ENCODE measurements at places on chromosomes 4 and X.

- H3K36me3 ChIP-seq, result peaks cover 31% of the 10 kb centered on the region
- H3K27ac ChIP-seq, result peak overlapping the region; percentile 68
- peaks cover 48% of the 10 kb centered on the region for H3K4me1 ChIP-seq
- no peak for DNase-seq
- H3K27me3 ChIP-seq, result peaks cover 4% of the 10 kb centered on the region
- H3K4me3 ChIP-seq, result peak overlapping the region; percentile 87
Measured at GRCh38 chrX:47649781-47650163, 591 bp downstream of the ELK1 start.

DNA sequence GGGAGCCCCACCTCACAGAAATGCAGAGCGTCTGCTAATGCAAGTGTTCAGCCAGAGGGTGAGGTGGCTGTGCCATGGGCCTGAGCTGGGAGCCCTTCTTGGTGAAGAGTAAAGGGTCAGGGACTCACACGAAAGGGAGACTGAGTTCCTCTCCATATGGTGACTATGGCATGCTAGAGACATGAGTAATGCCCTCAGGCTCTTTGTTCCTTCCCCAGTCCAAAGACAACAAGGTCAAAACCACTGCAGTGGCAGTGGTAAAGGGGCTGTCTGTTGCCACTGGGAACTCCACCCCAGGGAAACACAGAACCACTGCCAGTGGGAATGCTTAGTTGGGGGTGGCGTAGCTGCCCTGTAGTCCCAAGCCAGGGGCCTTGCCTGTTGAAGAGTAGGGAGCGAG lies 22.4 kb downstream of the RAB40AL start:
- H3K4me1 ChIP-seq, result peaks cover 9% of the 10 kb centered on the region
- H3K36me3 ChIP-seq, result no peaks in the 10 kb centered on the region
- DNase-seq, result no peak
- H3K27me3 ChIP-seq, result peaks cover under 1% of the 10 kb centered on the region

DNA sequence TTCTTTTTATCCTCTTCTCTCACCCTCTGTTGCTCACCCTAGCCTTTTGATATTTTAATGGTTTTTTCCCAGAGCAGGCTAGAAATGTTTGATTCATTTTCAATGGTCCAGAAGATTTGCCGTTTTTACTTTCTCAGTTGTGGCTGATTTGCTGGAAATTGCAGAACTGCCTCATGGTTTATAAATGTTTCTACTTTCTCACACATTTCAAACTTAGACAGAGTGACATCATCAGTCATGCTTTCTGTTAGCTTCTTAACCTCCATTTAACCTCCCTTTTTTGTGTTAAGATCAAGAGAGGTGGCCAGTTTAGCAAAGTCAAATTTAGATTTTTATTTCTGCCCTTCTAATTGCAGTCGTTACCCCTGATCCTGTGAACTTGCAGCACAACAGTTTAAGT lies 8.7 kb downstream of the RXFP1 start:
- no peak overlapping the region for H3K27ac ChIP-seq
- H3K36me3 ChIP-seq, result no peaks in the 10 kb centered on the region
- DNase-seq, result no peak

GRCh38 chrX:138771047-138771446 lies 59.5 kb upstream of the FGF13 start:
- H3K4me1 ChIP-seq, result no peaks in the 10 kb centered on the region
- no peak overlapping the region for H3K27ac ChIP-seq
- no peaks in the 10 kb centered on the region for H3K27me3 ChIP-seq
- no peak for DNase-seq

DNA sequence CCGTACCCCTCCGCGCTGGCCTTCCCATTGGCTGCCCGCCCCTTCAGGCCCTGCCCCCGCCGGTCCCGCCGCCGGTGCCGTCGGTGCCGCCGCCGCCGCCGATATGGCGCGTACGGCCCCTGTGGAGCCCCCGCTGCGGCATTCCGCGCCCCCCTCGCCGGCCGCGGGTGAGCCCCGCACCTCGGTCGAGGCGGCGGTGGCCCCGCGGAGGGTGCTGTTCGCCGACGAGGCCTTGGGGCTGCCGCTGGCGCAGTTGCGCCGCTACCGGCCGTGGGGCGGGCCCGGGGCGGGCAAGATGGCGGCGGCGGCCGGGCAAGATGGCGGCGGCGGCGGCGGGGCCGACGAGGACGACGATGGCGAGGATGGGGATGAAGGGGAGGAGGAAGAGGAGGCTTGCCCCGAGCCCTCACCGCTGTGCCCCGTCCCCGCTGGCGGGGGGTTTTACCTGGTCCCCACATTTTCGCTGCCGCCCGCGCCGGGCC lies at the start of gene PPP1R3F:
Gene PPP1R3F, plus strand, starts transcription at position 27 of the 482 bp plus-strand sequence. Its CDS starts 77 bp downstream, at position 104.
- peaks cover 70% of the 10 kb centered on the region for H3K4me1 ChIP-seq
- H3K4me3 ChIP-seq, result peak within 1 kb of the TSS; percentile 93
- no peaks in the 10 kb centered on the region for H3K27me3 ChIP-seq
- peak within 1 kb of the TSS; percentile 100 for H3K27ac ChIP-seq

- peaks cover 7% of the 10 kb centered on the region for H3K4me1 ChIP-seq
- H3K4me3 ChIP-seq, result no peak overlapping the region
- H3K36me3 ChIP-seq, result no peaks in the 10 kb centered on the region
- no peak overlapping the region for H3K27ac ChIP-seq
- no peak for DNase-seq
- no peaks in the 10 kb centered on the region for H3K27me3 ChIP-seq
Measured at GRCh38 chr4:176271749-176272148, 2.7 kb upstream of the ASB5 start.

- H3K27me3 ChIP-seq, result peaks cover 13% of the 10 kb centered on the region
- H3K4me3 ChIP-seq, result no peak overlapping the region
- no peak overlapping the region for H3K27ac ChIP-seq
Measured at GRCh38 chr4:99855678-99856077, 38.5 kb downstream of the LAMTOR3 start.

GRCh38 chr4:74543983-74544382 lies 99.0 kb downstream of the AREG start:
- H3K27me3 ChIP-seq, result no peaks in the 10 kb centered on the region
- no peaks in the 10 kb centered on the region for H3K4me1 ChIP-seq
- H3K36me3 ChIP-seq, result no peaks in the 10 kb centered on the region
- H3K4me3 ChIP-seq, result no peak overlapping the region
- no peak for DNase-seq

DNA sequence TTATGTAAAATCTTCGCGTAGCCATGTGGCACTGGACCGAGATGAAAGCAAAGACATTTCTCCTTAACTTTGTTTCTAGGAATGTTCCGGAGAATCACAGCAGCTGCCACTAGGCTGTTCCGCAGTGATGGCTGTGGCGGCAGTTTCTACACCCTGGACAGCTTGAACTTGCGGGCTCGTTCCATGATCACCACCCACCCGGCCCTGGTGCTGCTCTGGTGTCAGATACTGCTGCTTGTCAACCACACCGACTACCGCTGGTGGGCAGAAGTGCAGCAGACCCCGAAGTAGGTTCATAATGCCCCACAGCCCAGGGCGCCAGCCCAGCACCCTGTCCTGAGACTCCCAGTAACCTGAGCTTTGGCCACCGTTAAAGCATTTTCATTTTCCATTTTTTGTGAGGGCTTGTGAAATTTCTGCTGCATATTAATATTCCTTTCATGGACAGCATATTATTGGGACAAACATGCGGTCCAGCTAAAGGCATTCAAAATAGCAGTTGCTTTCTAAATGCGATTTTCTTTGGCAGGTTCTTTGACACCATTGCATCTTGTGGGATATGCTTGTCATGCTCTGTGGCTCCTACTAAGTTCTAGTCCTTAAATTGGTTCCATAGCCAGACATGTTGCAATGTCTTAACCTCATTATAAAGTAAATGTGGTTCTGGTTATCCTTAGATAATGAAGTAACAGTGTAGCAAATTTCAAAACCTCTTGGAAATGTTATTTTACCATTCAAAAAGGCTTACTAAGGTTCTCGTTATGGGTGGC lies 49.1 kb upstream of the MSANTD1 start:
- peaks cover 46% of the 10 kb centered on the region for H3K4me1 ChIP-seq
- no peaks in the 10 kb centered on the region for H3K27me3 ChIP-seq
- DNase-seq, result no peak
- no peak overlapping the region for H3K4me3 ChIP-seq

DNA sequence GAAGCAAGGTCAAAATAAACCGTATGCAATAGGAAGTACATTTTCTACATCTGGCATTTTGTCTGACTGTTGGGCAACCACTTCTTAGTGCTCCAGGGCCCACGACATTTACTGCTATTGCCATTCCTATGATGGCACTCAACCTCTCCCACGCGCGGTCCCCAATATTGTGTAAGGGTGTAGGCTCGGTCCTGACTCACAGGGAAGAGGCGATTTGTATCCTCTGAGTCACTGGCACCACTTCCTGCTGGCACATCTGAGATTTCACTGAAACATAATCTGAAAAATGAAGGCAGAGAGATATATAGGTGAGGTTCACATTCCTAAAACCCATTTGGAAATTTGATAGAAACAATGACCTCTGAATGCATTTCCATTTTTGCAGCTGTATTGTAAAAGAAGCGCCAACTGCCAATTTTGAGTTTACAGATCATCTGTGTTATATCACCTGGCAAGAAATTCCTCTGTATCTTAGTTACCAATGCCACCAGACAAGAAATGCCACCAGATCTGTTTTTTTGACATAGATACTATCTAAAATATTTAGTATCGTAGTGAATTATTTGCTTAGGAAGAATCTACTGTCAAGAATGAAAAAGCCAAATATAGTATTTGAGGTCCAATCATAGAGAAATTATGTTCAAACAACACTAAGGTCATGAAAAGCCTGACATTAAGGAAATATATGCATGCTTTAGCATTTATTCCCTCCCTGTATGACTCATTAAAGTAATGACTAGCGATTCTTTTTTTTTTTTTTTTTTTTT lies 9.8 kb downstream of the EREG start:
- no peak for DNase-seq
- peaks cover 5% of the 10 kb centered on the region for H3K27me3 ChIP-seq
- H3K36me3 ChIP-seq, result no peaks in the 10 kb centered on the region
- H3K4me3 ChIP-seq, result no peak overlapping the region
- no peaks in the 10 kb centered on the region for H3K4me1 ChIP-seq

DNA sequence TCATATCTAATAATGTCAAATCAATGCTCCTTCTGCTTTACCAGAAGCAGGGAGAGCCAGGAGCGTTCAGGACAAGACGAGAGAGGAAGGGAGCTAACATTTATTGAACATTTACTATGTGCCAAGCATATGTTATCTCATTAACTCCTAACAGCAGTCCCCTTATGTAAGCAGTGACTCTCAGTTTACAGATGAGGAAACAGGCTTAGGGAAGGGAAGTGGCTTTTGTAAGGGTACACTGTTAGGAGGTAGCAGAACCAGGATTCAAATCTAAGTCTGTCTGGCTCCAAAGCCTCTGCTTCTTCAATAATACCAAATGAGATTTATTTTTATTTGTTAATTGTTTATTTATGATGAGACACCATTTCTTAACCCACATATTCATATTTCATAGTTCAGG lies 2.6 kb upstream of the STARD8 start:
- H3K27ac ChIP-seq, result no peak overlapping the region
- no peak for DNase-seq
- no peaks in the 10 kb centered on the region for H3K36me3 ChIP-seq
- H3K4me3 ChIP-seq, result no peak overlapping the region
- peaks cover 16% of the 10 kb centered on the region for H3K4me1 ChIP-seq
- peaks cover 3% of the 10 kb centered on the region for H3K27me3 ChIP-seq

- H3K4me1 ChIP-seq, result no peaks in the 10 kb centered on the region
- DNase-seq, result no peak
- H3K27ac ChIP-seq, result no peak overlapping the region
- H3K27me3 ChIP-seq, result no peaks in the 10 kb centered on the region
Measured at GRCh38 chrX:109959356-109959871, 43.5 kb upstream of the TMEM164 start.

- H3K36me3 ChIP-seq, result no peaks in the 10 kb centered on the region
- H3K4me3 ChIP-seq, result no peak overlapping the region
- peaks cover 7% of the 10 kb centered on the region for H3K27me3 ChIP-seq
- H3K27ac ChIP-seq, result no peak overlapping the region
Measured at GRCh38 chr4:151917145-151917734, 156.4 kb upstream of the GATB start.

All from nephron progenitor cell (in vitro differentiated cells).